ENCODE measurements at places on chromosomes 11 and 22.

- DNase-seq, result peak; percentile 49
Measured at GRCh38 chr11:60970369-60970774, 1.1 kb upstream of the CD6 start.

GRCh38 chr11:1218256-1218787 lies 4.5 kb upstream of the MUC5B start:
- DNase-seq, result no peak

- no peak for DNase-seq
Measured at GRCh38 chr22:49302150-49302460, 525.6 kb downstream of the BRD1 start.

DNA sequence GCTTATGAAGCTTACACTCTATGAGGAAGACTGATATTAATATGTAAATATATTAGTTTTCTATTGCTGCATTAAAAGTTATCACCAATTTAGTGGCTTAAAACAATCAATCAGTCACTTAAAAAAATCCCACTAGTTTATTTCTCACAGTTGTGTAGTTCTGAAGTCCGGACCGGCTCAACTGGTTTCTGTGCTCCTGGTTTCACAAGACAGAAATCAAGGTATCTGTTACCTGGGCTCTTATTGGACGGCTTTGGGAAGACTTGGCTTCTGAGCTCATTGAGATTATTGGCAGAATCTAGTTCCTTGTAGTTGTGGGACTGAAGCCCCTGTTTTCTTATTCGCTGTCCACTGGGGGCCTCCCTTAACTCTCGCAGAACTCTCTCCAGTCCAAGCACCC lies 343.0 kb downstream of the RAB38 start:
- peak; percentile 1 for DNase-seq

GRCh38 chr22:43743131-43743530 lies 69.0 kb downstream of the EFCAB6 start:
- DNase-seq, result no peak

All from thyroid gland (tissue), 4 donors.